ENCODE measurements at places on chromosomes 5 and 9.
A peak's percentile ranks its signal among the peaks of the same experiment; 100 is the strongest.

- no peak for DNase-seq
These were observed 76.8 kb downstream of the TTLL11 start for GRCh38 chr9:122016309-122016708.

GRCh38 chr9:104232781-104233341 is 138.8 kb downstream of the SMC2 start:
- peak; percentile 51 for DNase-seq

DNA sequence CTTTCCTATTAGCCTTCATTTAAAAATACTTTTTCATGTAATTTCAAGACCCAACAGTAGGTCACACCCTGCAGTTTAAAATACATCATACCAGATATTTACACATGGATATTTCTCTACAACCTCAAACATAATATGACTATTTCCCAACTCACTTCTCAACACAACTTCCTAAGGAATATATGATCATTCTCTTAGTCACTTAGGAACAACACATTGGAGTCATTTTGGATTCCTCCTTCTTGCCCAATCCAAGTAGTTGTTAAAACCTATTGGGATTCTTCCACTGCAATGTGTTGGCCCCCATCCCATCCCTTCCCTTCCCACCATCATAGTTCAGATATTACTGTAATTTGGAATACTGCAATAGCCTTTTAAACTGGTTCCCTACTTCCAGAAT is 145.5 kb downstream of the DCP2 start:
- DNase-seq, result peak; percentile 4

DNA sequence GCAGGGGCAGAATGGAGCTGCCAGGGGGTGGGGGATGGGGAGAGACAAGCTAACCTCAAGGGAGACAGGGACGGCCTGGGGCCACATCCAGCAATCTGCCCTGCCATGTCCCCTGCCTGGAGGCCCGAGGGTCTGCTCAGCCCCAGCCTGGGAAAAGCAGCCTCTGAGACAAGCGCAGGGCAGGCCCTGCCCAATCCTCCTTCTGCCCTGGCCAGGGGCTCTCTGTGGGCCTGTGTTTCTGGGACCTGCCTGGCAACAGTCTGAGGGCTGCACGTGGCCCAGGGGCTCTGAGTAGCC is 13.9 kb upstream of the QSOX2 start:
- no peak for DNase-seq

DNA sequence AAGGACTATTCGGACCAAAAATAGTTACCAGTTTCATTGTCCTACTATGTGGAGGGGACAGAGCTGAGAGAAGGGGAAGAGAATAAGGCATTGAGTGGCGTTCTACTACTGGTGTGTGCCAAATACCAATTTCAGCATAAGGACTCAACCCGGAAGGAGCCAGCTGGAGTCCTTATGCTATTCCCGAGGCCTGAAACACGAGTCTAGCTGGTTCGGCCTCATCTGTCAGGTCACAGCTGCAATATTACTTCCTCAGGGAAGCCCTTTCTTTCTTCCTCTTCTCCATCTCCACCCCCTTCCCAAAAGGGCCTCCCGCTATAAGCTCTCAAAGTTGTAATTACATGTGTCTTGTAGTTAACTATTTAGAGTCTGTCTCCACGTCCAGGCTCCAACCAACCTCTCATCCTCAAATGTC is 20.5 kb upstream of the FER start:
- peak; percentile 41 for DNase-seq

- no peak for DNase-seq
These were observed 48.4 kb upstream of the CDK5RAP2 start for GRCh38 chr9:120628207-120628924.

DNA sequence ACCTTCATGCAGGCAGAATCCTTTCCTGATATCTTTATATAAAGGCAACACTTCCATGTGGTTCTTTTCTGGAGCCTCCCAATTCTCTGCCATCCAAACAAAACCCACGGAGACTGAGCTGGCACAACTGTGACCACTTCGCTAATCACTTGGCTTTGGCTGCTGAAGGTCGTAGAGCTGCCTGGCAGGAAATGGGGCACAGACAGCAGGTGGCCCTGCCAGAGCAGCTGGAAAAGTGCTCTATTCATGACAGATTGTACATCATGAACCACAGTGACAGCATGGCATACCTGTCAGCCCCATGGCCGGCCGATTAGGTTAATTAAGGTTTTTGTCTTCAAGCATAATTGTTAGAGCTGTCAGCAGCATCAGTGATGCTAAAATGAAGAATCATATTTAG is 141.9 kb upstream of the ANKRD55 start:
- DNase-seq, result no peak

DNA sequence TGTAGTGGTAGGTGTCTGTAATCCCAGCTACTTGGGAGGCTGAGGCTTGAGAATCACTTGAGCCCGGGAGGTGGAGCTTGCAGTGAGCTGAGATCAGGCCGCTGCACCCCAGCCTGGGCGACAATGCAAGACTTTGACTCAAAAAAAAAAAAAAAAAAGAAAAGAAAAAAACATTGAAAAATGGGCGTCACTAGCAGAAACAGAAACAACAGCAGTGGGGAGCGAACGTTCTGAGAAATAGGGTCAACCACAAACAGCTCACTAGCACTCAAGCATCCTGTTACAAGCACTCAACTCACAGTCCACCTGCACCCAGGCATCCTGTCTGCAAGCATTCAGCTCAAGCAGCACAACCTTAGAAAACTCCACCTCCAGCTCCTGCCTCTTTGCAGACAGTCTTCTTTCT is 17.2 kb downstream of the TRIM14 start:
- no peak for DNase-seq

DNA sequence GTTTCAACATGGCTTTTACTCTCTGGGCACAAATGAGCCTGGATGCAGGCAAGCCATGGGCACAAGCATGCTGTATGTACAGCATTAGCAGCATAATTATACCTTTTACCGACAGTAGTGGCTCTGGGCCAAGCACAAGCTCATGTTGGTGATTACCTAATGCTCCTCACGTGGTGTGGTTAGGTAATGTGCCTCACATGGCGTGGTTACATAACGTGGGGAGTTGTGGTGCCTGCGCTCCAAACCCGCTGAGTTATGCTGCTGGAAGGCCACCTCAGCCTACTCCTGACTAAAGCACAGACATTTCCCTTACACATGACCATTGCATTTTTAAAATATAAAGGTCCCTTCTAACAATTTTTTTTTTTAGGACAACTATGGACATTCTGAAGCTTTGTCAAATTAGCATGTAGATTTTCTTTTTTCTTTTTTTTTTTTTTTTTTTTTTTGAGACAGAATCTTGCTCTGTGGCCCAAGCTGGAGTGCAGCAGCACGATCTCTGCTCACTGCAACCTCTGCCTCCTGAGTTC is 794.0 kb downstream of the EFNA5 start:
- no peak for DNase-seq

DNA sequence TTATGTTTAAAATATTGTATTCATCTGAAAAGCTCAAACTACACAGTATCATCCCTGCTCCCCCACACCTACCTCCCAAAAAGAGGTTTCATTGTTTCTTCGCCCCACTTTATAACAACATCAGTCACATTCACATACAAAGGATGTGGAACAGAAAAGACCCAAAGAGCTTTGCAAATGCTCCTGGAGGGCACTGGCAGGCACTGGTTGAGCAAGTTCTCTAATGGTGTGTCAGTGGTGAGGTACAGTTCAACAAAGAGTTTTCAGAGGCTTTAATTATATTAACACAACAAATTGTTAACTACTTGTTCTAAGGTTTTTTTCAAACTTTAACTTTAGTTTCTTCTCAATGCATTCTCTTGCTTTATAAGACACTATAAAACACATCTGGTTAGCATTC is 54.1 kb upstream of the ECM2 start:
- DNase-seq, result no peak

- peak; percentile 29 for DNase-seq
These were observed 18.4 kb downstream of the ENC1 start for GRCh38 chr5:74622122-74622521.

DNA sequence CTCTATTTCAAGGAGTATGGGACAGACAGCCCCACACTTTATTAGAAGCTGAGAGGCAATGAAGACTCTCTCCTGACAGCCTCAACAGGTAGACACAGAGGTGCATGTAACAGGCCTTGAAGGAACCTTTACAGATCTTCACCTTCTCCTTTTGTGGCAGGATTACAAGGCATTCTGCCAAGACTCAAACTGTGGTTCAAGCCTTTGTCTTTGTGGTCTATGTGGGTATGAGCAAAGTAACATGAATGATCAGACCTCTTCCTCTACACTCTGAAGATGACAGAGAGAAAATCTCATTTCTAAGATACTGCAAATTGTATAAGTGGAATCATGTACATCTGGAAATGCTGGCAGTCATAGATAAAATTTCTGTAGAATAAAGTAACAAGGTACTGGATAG is 346.9 kb downstream of the CDH9 start:
- DNase-seq, result no peak

DNA sequence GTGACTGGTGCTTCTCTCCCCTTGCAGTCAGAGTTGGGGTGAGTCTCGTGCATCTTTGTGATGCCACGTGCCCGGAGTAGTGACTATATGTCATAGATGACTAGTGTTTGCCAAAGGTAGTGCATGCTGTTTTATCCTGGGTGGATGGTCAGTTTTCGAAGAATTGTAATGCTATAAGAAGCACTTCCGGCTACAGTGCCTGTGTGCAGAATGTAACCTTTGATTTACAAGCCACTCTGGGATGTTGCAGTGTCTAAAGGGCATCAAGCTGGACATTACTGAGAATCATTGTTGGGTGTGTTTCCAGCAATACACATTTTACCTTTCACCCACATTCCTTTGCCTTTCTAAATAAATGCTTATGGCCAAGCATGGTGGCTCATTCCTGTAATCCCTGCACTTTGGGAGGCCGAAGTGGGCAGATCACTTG is 16.7 kb downstream of the MVB12B start:
- no peak for DNase-seq

DNA sequence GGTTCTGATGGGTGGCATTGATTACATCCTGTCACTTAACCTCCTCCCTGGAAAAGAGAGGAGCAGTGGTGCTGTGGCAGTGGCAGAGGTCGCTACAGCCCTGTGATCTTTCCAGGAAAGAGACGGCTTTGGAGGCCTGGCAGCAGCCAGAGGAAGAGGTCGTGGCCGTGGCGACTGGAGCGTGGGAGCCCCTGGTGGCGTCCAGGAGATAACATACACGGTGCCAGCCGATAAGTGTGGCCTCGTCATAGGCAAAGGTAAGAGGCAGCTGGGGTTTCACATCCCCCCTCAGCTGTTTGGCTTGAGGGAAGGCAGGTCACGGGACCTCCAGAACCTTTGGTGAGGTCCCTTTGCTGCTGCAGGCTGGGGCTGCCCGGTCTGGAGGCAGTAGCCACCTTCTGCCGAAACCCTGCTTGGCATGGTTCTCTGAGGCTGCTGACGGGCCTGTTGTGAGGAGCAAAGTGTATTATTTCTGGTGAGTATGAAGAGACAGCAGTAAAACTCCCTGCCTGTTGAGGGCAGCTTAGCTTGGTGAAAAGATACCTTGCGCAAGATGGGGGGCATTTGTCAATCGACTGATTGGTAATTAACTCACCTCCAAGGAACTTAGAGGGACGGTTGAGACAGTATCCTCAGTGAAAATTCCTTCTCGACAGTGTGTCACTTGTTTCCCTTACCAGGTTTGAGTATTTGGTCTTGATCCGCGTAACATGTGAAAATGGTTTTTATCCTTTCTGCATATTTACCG is 38.0 kb upstream of the PRDM12 start:
- no peak for DNase-seq

DNA sequence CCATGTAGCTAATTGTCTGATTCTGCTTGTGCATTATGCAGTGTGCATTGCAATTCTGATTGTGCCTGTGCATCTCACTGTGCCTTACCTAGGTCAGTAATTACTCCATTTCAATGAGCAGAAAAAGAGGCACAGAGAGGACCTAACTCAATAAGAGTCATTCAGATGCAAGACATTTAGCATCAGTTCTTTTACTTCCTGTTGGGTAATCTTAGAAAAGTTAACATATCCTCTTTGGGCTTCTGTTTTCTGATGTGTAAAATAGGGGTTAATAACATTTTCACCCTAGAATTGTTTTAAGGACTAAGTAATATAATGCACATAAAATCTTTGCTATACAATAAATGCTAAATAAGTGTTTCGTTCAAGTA is 7.0 kb upstream of the DCTN4 start:
- DNase-seq, result no peak

- DNase-seq, result no peak
These were observed 13.9 kb downstream of the ANXA6 start for GRCh38 chr5:151143645-151144044.

GRCh38 chr9:108550106-108550505 is 305.7 kb downstream of the ACTL7B start:
- no peak for DNase-seq

DNA sequence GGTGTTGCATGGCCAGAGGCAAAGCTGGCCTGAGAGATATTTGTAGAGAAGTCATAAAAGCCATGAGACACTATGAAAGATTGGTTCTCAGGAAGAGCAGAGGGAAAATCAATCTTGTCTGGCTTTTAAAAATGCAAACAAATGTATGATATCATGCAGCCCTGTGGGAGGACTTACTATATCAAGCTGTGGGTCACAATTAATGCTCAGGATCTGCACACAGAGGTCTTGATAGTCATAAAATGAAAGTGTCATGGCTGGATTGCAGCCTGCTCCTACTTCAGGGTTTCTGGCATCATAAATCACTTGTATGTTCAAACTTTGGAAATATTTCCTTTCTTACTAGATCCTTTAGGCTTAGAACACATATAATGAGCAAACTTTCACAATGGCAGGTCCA is 151.5 kb downstream of the SEMA6A start:
- DNase-seq, result no peak

GRCh38 chr9:96565671-96566497 is 53.8 kb downstream of the CDC14B start:
- DNase-seq, result peak; percentile 48

GRCh38 chr9:116232424-116233159 is 79.0 kb downstream of the PAPPA start:
- peak; percentile 67 for DNase-seq
